ENCODE measurements at places on chromosomes 11 and 22.

- no peak for DNase-seq
Measured at GRCh38 chr11:128412847-128413791, 174.2 kb downstream of the ETS1 start.

GRCh38 chr11:19906126-19906525 lies 193.5 kb downstream of the NAV2 start:
- DNase-seq = no peak

- no peak for DNase-seq
Measured at GRCh38 chr11:79329561-79329960, 111.3 kb downstream of the TENM4 start.

GRCh38 chr11:72218251-72218745 lies 1.7 kb downstream of the FOLR2 start:
- no peak for DNase-seq

DNA sequence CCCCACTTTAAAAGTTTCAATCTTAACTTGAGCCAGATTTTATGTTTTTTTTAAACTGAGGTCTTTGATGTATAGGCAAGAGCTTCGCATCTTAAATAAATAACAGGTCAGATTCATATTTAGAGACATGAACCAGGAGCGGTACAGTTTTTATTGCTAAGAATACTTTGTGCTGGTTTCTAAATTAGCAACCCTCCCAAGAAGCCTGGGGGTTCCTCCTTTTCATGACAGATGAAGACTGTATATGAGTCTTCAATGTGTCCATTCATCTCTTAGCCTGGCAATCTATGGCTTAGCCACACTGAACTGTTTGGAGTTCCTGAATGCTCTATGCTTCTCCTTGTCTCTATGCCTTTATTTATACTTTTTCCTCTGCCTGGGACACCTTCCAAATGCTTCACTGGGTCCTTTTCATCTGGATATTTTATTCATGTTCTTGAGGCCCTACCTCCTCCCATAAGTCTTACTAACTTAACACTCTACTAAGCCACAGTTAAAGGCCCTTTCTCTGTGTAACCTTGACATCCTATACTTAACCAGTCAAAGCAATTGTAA lies 338.6 kb downstream of the INSC start:
- DNase-seq = no peak

All from mucosa of descending colon (tissue), 3 donors.